ENCODE measurements at places on chromosomes 13 and 19.

- DNase-seq, result no peak
- H3K27me3 ChIP-seq, result no peaks in the 10 kb centered on the region
- no peak overlapping the region for H3K4me3 ChIP-seq
- H3K4me1 ChIP-seq, result no peaks in the 10 kb centered on the region
Measured at GRCh38 chr19:42288881-42289555, 12.9 kb upstream of the PRR19 start.

DNA sequence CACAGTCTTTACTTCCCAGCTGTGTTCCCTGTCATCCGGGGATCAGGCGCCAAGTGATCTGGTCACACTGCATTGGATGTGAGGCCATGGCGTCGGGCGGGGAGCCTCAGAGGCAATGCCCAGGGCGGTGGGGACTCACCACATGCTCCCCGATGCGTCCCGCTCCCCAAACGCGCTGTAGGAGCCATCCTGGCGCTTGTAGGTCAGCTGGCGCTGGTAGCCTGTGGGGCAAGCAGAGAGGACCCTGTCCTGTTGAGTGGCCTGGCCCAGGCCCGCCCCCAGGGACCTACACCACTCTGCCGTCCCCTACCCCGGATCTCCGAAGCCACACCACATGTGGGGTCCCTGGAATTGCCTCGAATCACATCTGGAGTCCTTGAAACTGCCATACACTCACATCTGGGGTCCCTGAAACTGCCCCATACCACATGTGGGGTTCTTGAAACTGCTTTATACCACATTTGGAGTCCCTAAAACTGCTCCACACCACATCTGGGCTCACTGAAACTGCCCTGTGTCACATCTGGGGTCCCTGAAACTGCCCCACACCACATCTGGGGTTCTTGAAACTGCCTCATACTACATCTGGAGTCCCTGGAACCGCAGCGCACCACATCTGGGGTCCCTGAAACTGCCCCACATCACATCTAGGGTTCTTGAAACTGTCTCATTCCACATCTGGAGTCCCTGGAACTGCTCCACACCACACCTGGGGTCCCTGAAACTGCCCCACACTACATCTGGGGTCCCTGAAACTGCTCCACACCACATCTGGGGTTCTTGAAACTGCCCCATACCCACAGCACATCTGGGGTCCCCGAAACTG is 33.2 kb downstream of the F2RL3 start:
- H3K36me3 ChIP-seq, result no peaks in the 10 kb centered on the region
- no peak overlapping the region for H3K4me3 ChIP-seq

DNA sequence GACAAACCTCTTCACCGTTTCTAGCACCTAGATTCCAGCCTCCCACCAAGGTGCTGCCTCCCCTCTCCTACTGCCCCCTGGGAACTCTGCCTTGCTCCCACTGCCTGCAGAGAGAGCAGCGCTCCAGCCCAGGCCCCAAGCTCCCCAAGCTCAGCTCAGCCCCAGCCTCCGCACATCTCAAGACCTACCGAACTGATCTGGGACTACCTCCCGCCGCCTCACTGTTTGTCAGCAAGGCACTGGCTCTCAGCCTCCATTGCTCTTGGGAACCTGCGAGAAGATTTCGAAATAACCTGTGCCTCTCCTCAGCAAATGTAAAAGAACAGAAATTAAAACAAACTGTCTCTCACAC is 92.4 kb upstream of the GPR183 start:
- no peaks in the 10 kb centered on the region for H3K27me3 ChIP-seq
- DNase-seq, result peak; percentile 26
- H3K4me1 ChIP-seq, result no peaks in the 10 kb centered on the region
- no peak overlapping the region for H3K27ac ChIP-seq
- no peaks in the 10 kb centered on the region for H3K36me3 ChIP-seq

- DNase-seq, result no peak
- H3K4me3 ChIP-seq, result no peak overlapping the region
- no peaks in the 10 kb centered on the region for H3K4me1 ChIP-seq
- H3K36me3 ChIP-seq, result peaks cover 5% of the 10 kb centered on the region
Measured at GRCh38 chr19:641702-642101, 2.0 kb downstream of the FGF22 start.

DNA sequence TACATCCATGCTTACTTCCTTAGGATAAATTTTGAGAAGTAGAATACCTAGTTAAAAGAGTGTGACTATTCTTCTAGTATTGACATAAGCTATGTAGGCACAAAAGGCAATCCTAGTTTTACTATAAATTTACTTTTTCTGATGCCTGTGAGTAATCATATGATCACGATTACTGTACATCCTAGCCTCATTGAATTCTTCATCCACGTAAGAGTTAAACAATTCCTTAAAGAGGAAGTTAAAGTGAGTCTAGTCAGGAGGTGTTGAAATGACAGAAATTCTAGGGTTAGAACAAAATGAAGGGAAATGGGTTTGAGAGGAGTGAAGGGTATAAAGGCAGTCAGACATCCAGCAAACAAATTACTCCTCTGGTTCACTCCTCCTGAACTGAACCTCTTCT is at the start of gene ACOD1:
Gene ACOD1, plus strand, starts transcription at position 363 of the 400 bp plus-strand sequence. CDS start 48 bp downstream, outside the sequence.
- H3K4me3 ChIP-seq, result no peak within 1 kb of the TSS
- H3K27me3 ChIP-seq, result no peaks in the 10 kb centered on the region
- no peak within 1 kb of the TSS for H3K27ac ChIP-seq

GRCh38 chr13:45537516-45537915 is 72.8 kb downstream of the COG3 start:
- no peak for DNase-seq
- H3K27ac ChIP-seq, result no peak overlapping the region
- no peaks in the 10 kb centered on the region for H3K4me1 ChIP-seq

- no peaks in the 10 kb centered on the region for H3K4me1 ChIP-seq
- no peak overlapping the region for H3K4me3 ChIP-seq
- DNase-seq, result no peak
- H3K36me3 ChIP-seq, result no peaks in the 10 kb centered on the region
Measured at GRCh38 chr19:30381366-30381765, 9.2 kb downstream of the ZNF536 start.

DNA sequence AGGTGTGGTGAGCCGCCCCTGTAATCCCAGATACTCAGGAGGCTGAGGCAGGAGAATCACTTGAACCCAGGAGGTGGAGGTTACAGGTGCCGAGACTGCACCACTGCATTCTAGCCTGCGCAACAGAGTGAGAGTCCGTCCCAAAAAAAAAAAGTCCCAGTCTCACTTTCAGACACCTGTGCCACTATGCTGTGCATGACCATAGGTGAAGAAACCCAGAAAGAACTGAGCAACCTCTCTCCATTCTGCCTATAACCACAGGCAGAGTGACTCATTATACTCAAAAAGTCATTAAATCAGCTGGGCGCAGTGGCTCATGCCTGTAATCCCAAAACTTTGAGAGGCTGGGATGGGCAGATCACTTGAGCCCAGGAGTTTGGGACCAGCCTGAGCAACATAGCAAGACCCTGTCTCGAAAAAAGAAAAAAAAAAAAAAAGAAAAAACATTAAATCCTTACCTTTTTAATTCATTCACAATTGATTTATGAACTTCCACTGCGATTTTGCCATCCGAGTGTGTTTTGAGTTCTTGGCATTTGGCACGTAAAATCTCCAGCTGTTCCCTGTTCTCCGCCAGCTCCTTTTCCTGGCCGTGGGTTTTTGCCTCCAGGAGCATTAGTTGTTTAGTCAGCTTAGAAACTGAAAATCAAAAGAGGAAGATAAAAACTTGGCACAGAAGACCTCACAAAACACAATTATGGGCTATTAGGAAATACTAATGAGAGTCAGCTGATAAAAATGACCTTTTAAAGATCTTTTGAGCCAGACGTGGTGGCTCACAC is 45.5 kb upstream of the SLC7A9 start:
- H3K4me1 ChIP-seq, result no peaks in the 10 kb centered on the region

GRCh38 chr13:39102981-39103490 is 64.8 kb downstream of the NHLRC3 start:
- H3K36me3 ChIP-seq, result no peaks in the 10 kb centered on the region
- no peaks in the 10 kb centered on the region for H3K27me3 ChIP-seq
- H3K4me1 ChIP-seq, result no peaks in the 10 kb centered on the region
- no peak overlapping the region for H3K27ac ChIP-seq
- no peak for DNase-seq

GRCh38 chr19:12794196-12794941 is 3.1 kb downstream of the JUNB start:
- H3K27me3 ChIP-seq, result peaks cover 4% of the 10 kb centered on the region
- H3K4me3 ChIP-seq, result no peak overlapping the region
- H3K27ac ChIP-seq, result peak overlapping the region; percentile 87
- no peaks in the 10 kb centered on the region for H3K36me3 ChIP-seq
- H3K4me1 ChIP-seq, result no peaks in the 10 kb centered on the region
- DNase-seq, result no peak

DNA sequence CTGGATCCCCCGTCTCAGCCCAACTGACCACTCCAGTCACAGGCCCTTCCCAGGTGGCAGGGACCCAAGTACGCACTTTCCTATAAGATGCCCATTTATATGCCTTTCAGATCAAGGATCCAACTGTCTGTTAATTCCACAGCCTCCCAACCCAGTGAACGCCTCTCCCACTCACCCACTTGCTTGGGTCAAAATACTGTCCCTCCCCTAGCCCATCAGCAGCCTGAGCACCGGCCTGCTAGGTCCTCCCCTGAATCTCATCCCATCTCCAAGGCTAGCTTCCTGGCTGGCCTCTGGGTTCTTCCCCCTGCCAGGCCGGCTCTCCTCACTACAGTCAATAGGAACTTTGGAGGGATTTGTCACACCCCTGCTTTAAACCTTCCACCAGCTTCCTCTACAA is 1.9 kb downstream of the UBE2S start:
- no peaks in the 10 kb centered on the region for H3K36me3 ChIP-seq
- no peaks in the 10 kb centered on the region for H3K27me3 ChIP-seq
- DNase-seq, result no peak
- no peak overlapping the region for H3K4me3 ChIP-seq
- H3K27ac ChIP-seq, result no peak overlapping the region

GRCh38 chr13:106637519-106637918 is 69.6 kb upstream of the ARGLU1 start:
- H3K4me1 ChIP-seq, result no peaks in the 10 kb centered on the region
- H3K36me3 ChIP-seq, result no peaks in the 10 kb centered on the region
- H3K27ac ChIP-seq, result no peak overlapping the region
- H3K27me3 ChIP-seq, result no peaks in the 10 kb centered on the region
- no peak for DNase-seq
- no peak overlapping the region for H3K4me3 ChIP-seq

DNA sequence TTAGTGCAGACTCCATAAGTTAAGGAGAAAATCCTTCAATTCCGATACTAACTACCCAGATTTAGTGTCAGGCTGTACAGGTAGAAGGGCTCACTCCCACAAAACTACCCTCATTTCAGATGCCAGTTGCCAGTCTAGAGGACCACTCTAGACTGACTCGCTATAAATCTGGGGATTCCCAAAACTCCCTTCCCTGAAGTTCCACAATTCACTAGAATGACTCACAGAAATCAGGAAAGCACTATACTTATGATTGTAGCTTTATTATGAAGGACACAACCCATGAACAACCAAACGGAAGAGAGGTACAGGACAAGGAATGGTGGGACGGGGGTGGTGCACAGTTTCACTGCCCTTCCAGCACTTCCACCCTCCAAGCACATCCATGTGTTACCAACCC is 321.2 kb downstream of the DIAPH3 start:
- no peak for DNase-seq
- no peaks in the 10 kb centered on the region for H3K36me3 ChIP-seq
- H3K27ac ChIP-seq, result no peak overlapping the region
- H3K27me3 ChIP-seq, result no peaks in the 10 kb centered on the region

DNA sequence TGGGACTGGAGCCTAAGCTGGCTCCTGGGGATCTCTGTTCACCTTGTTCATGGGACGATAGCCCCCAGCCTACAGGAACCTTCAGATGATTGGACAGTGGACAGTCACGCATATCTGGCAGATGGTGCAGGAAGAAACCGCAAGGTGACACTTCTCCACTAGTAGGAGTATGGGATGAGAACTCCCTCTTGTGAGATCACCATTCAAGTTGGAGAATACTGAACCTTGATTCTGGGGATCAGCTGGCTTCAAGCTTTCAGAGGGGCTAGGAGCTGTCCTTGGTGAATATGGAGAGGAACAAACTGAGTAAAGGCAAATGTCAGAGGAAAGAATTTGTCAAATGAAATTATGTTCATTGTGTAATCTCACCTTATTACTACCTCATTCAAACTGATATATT is 204.5 kb downstream of the PDS5B start:
- H3K4me1 ChIP-seq, result no peaks in the 10 kb centered on the region
- H3K27me3 ChIP-seq, result no peaks in the 10 kb centered on the region
- no peak overlapping the region for H3K27ac ChIP-seq
- no peaks in the 10 kb centered on the region for H3K36me3 ChIP-seq
- H3K4me3 ChIP-seq, result no peak overlapping the region

GRCh38 chr13:30696278-30697176 is 38.8 kb upstream of the ALOX5AP start:
- H3K4me1 ChIP-seq, result no peaks in the 10 kb centered on the region
- DNase-seq, result peak; percentile 85
- no peaks in the 10 kb centered on the region for H3K36me3 ChIP-seq
- no peak overlapping the region for H3K27ac ChIP-seq
- no peak overlapping the region for H3K4me3 ChIP-seq

DNA sequence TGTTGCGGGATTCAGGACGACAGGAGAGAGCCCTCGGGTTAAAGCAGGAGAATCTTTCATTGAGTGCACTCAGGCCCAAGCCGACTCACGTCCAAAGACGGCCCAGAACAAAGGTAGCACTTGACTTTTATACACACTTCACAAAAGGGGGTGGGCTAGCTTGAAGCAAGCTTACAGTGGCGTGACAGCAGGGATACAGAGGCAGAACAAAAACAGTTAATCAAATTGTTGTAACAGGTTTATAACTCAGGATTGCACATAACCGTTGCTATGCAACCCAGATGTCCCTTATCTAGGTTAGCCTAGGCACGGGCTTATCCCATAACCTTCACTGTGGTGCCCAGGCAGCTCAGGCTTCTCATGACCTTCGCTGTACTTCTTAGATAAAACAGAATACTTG is 2.0 kb downstream of the MED25 start:
- H3K4me3 ChIP-seq, result no peak overlapping the region
- no peaks in the 10 kb centered on the region for H3K27me3 ChIP-seq
- H3K27ac ChIP-seq, result no peak overlapping the region
- DNase-seq, result no peak
- H3K36me3 ChIP-seq, result no peaks in the 10 kb centered on the region
- no peaks in the 10 kb centered on the region for H3K4me1 ChIP-seq

GRCh38 chr19:53904909-53905308 is 4.2 kb upstream of the CACNG7 start:
- H3K27ac ChIP-seq, result no peak overlapping the region
- no peaks in the 10 kb centered on the region for H3K4me1 ChIP-seq
- no peak for DNase-seq
- H3K4me3 ChIP-seq, result no peak overlapping the region
- H3K36me3 ChIP-seq, result no peaks in the 10 kb centered on the region

All from aorta (tissue), 5 donors.